ENCODE measurements at places on chromosomes 7 and 10. TPM values are rescaled to one million over a fixed set of nuclear protein-coding genes. Genes with fewer than 3 reads are reported as not detected.

DNA sequence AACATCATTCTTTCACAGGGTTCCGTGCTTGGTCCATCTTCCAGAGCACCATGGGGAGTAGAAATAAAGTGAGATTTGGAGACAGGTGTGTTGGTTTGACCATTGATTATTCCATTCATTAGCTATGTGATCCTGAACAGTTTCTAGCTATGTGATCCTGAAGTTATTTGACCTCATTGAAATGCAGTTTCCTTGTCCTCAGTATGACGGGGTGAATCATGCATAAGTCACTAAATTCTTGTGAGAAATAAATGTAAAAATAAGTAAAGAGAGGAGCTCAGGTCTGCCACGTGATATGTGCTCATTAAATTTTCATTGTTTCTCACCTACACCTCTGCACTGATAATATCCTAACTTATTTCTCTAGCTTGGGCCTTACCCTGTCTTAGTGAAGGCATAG lies 34.1 kb upstream of the LHFPL3 start:
- H3K27me3 ChIP-seq = peaks cover 6% of the 10 kb centered on the region
- H3K27ac ChIP-seq = no peak overlapping the region
- no peak for DNase-seq

DNA sequence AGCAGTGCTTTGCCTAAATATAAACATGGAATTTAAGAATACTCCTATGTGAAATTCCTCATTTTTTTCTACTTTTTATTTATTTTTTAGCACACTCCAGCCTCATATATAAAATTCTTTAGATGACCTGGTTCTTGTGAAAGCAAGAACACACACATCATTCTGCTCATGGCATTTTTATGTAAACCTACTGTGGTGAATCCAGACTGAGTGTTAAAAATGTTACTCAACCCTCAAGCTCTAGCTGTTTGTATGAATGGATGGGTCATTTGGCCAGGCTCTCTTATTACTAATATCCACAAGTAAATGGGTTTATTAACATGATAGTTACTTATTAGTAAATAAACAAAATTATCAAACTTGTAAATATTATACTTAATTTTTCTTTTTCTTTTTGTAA lies 551.7 kb upstream of the LRRN3 start:
- no peaks in the 10 kb centered on the region for H3K27me3 ChIP-seq
- no peaks in the 10 kb centered on the region for H3K36me3 ChIP-seq
- DNase-seq = no peak
- H3K4me1 ChIP-seq = peaks cover 15% of the 10 kb centered on the region
- H3K27ac ChIP-seq = no peak overlapping the region

DNA sequence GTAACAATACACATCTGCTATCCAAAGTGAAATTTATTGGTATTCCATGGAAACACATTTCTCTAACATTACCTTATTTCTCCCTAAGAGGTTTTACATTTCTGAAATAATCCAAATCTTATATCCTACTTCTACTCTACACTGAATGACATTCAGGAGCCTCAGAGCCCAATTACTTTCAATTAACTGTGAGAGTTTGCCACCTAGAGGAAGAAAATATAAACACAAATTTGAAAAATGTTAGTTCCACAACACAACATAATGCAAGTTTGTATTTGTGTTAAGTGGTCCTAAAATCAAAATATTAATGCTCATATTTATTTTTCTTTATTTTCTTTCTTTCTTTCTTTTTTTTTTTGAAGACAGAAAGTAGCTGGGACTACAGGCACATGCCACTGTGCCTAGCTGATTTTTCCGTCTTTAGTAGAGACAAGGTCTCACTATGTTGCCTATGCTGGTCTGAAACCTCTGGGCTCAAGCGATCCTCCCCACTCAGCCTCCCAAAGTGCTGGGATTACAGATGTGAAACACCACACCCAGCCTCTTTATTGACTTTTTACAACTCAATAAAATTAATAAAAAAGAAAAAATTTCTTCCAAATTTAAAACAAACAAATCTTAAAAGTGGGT lies 46.0 kb downstream of the ATAD1 start:
- H3K4me1 ChIP-seq = peaks cover 24% of the 10 kb centered on the region
- H3K27ac ChIP-seq = no peak overlapping the region
- H3K4me3 ChIP-seq = no peak overlapping the region
- H3K27me3 ChIP-seq = no peaks in the 10 kb centered on the region

GRCh38 chr7:18849130-18849529 lies 268.3 kb downstream of the TWIST1 start:
- H3K4me1 ChIP-seq = peaks cover 12% of the 10 kb centered on the region
- no peak overlapping the region for H3K27ac ChIP-seq
- H3K27me3 ChIP-seq = no peaks in the 10 kb centered on the region
- DNase-seq = no peak
- H3K36me3 ChIP-seq = no peaks in the 10 kb centered on the region

Gene SPOCK2
- total RNA-seq = 0.32 TPM

Gene HIF1AN
- 50.8 TPM for total RNA-seq

Gene HOXA10
- total RNA-seq = 0.12 TPM

- no peaks in the 10 kb centered on the region for H3K4me1 ChIP-seq
- no peak overlapping the region for H3K27ac ChIP-seq
- no peak for DNase-seq
- no peaks in the 10 kb centered on the region for H3K27me3 ChIP-seq
- H3K4me3 ChIP-seq = no peak overlapping the region
Measured at GRCh38 chr7:78677391-78677790, 776.1 kb downstream of the MAGI2 start.

DNA sequence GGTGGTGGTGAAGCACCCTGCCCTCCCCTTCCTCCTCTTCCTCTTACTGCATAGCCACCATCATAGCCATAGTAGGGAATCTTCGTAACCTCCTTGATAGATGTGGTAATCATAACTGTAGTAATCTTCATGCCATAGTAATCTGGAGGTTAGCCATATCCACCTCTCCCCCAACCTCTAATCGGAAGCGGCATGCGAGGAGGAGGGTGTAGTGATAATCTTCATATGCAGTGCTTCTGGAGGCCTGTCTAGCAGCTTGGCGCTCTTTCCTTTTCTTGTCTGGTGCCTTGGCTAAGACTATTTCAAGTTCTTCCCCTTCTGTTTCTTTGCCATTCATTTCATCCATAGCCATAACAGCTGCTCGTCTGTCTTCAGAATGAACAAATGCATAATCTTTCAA lies 90.9 kb downstream of the MLLT10 start:
- H3K4me1 ChIP-seq = peaks cover 8% of the 10 kb centered on the region
- H3K36me3 ChIP-seq = peaks cover 10% of the 10 kb centered on the region
- no peaks in the 10 kb centered on the region for H3K27me3 ChIP-seq
- H3K4me3 ChIP-seq = no peak overlapping the region

- no peak overlapping the region for H3K4me3 ChIP-seq
- no peak for DNase-seq
- peaks cover 45% of the 10 kb centered on the region for H3K4me1 ChIP-seq
- no peaks in the 10 kb centered on the region for H3K27me3 ChIP-seq
- peaks cover 18% of the 10 kb centered on the region for H3K36me3 ChIP-seq
Measured at GRCh38 chr7:50632561-50633413, 67.6 kb upstream of the DDC start.

DNA sequence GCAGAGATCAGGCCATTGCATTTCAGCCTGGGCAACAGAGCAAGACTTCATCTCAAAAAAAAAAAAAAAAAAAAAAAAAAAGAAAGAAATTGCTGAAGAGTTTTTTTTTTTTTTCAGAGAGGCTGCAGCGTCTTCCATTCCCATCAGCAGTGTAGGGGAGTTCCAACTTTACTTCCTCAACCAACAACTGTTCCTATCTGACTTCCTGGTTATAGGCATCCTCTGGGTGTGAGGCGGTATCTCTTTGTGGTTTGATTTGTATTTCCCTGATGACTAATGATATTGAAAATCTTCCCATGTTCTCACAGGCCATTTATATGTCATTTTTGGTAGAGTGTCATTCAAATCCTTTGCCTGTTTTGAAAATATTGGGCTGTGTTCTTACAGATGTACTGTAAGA lies 40.2 kb downstream of the PRTFDC1 start:
- DNase-seq = no peak
- no peaks in the 10 kb centered on the region for H3K36me3 ChIP-seq
- H3K4me1 ChIP-seq = peaks cover 15% of the 10 kb centered on the region

Gene GDF10
- total RNA-seq = 3.2 TPM

- no peak overlapping the region for H3K4me3 ChIP-seq
- no peak overlapping the region for H3K27ac ChIP-seq
- H3K27me3 ChIP-seq = no peaks in the 10 kb centered on the region
- DNase-seq = no peak
- peaks cover 9% of the 10 kb centered on the region for H3K36me3 ChIP-seq
Measured at GRCh38 chr7:91212582-91212981, 51.7 kb upstream of the FZD1 start.

Gene PAX4
- not detected for total RNA-seq

DNA sequence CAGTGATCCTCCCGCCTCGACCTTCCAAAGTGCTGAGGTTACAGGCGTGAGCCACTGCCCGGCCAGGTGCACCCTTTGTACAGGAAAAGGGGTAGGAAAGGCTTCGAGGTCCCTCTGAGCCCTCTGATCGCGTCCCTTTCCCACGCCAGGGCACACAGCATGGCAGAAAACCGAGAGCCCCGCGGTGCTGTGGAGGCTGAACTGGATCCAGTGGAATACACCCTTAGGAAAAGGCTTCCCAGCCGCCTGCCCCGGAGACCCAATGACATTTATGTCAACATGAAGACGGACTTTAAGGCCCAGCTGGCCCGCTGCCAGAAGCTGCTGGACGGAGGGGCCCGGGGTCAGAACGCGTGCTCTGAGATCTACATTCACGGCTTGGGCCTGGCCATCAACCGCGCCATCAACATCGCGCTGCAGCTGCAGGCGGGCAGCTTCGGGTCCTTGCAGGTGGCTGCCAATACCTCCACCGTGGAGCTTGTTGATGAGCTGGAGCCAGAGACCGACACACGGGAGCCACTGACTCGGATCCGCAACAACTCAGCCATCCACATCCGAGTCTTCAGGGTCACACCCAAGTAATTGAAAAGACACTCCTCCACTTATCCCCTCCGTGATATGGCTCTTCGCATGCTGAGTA lies 871 bp downstream of the POP7 start:
- H3K27me3 ChIP-seq = peaks cover 4% of the 10 kb centered on the region
- H3K27ac ChIP-seq = peak overlapping the region; percentile 89
- H3K4me3 ChIP-seq = peak overlapping the region; percentile 96
- peaks cover 12% of the 10 kb centered on the region for H3K4me1 ChIP-seq
- no peak for DNase-seq
- peaks cover 1% of the 10 kb centered on the region for H3K36me3 ChIP-seq

DNA sequence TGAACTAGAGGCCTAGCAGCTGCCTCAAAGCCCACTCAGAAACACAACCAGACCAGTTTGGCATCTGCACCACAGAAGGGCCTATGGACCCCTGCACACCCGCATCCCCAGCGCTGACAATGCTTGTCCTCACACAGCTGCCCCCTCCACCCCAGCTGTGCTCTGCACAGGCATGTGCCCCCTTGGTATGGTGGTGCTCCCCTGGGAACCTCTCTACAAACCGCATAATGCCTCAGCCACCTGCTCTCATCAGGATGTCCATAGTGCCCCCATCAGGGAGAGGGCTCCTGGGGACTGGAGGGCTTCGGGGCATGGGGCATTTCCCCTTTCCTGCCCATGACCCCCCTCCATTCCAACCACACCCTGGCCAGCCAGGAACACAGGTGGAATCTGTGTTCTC lies 347.5 kb downstream of the GRID1 start:
- no peaks in the 10 kb centered on the region for H3K4me1 ChIP-seq
- no peak overlapping the region for H3K4me3 ChIP-seq
- no peak overlapping the region for H3K27ac ChIP-seq
- DNase-seq = no peak
- H3K36me3 ChIP-seq = peaks cover 1% of the 10 kb centered on the region
- no peaks in the 10 kb centered on the region for H3K27me3 ChIP-seq

Gene BLNK
- total RNA-seq = not detected

DNA sequence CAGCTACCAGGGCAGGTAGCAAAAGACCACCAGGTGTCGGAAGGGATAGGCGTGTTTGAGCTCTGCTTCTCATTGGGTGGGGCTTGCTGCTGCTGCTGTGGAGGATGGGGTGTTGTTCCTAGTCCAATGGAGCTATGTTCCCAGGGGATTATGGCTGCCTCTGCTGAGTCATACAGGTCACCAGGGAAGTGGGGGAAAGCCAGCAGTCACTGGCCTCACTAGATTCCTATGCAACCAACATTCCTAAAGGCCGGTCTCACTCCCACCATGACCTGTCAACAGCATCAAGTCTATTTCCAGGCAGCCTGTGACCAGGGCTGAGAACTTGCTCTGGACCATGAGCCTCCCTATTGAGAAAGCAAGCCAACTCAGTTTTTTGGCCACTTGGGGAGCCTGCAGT lies 1160.8 kb downstream of the REEP3 start:
- no peaks in the 10 kb centered on the region for H3K27me3 ChIP-seq
- peaks cover 3% of the 10 kb centered on the region for H3K4me1 ChIP-seq
- no peak overlapping the region for H3K4me3 ChIP-seq
- peaks cover 1% of the 10 kb centered on the region for H3K36me3 ChIP-seq
- H3K27ac ChIP-seq = no peak overlapping the region

Gene GRM3
- not detected for total RNA-seq

Gene PALD1
- 4.1 TPM for total RNA-seq

Gene PRSS2
- total RNA-seq = not detected

Data from chondrocyte (in vitro differentiated cells).